ENCODE measurements at places on chromosomes 2 and 18.

DNA sequence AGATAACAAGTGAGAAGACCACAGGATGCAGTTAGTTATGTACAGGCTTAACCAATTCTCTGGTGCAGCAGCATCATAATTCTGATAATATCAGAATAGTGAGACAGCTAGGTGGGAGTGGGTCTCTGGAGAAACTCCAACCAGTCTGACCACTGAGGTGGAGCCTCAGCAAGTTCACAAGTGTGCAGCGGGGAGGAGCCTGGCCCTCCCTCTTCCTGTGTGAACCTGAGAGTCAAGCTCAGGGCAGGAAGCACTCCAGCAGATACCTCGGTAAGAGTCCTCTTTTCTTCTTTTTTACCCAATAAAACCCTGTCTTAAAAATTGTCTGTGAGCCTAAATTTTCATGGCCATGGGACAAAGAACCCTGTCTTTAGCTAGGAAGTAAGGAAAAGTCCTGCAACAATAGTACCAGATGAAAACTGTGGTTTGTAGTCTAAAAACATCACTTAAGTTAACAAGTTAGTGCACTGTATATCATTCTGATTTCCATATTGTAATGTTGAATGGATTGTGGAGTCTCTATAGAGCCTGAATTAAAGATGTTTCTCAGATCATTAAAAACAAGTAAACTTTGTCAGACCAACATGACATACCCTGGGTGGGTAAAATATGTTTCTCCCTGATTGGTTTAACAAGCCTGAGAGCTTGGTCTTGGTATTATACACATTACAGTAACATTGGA, 370.8 kb downstream of the TMEM182 start:
- no peak for DNase-seq

DNA sequence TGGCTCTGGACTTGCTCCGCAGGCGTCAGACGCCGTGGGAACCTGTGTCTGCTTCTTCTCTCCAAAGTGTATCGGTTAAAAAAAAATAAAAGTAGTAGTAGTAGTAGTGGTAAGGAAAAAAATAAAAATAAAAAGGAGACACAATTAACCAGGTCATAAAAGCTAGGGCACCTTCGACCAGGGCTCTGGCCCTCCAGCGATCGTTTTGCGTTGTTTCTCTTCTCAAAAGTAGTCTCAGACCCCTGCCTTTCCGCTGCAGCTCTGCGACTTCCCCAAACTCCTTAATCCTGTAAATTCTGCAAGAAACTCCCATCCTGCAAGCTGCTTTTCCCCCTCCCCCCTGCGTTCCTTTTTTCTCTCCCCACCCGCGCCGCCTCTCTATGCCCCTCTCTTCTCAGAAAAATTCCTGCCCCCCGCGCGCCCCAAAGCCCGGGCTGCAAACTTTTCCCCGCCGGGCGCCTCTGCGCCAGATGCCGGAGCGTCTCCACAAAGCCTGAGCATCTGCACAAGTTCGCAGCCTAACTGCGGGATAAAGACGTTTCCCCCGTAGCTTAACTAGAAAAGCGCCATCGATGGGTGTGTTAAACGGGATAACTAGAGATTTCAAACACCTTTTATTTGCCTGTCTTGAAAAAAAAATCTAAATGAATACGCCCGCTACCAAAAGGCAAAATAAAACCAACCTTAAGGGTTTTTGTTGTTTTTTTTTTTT, 1.8 kb upstream of the SALL3 start:
- peak; percentile 32 for DNase-seq

DNA sequence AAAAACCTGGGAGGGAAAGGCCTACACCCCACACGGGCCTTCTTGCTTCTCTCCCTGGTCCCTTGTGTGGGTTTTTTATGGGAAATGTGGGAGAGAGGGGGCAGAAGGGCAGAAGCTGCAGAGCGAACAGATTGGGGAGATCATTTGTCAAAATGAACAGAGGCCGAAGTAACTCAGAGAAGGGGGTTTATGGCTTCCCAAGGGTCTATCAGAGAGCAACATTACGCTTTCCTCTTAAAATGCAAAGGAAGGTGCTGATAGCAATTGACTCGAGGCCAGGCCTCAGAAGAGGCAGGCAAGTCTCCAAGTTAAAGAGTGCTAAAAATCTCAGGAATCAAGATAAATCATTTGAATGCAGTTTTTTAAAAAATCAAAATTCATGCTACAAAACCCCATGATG, 101.5 kb downstream of the SGPP2 start:
- no peak for DNase-seq

GRCh38 chr2:76501641-76502040, 790.9 kb upstream of the GCFC2 start:
- no peak for DNase-seq

GRCh38 chr2:226420646-226421045, 379.0 kb downstream of the IRS1 start:
- DNase-seq: no peak

- DNase-seq: no peak
These were observed 252.2 kb downstream of the KLHL29 start for GRCh38 chr2:23637011-23637778.

GRCh38 chr2:226904592-226904991, 68.7 kb downstream of the RHBDD1 start:
- DNase-seq: no peak

GRCh38 chr2:118320658-118321057, 232.4 kb downstream of the INSIG2 start:
- no peak for DNase-seq

DNA sequence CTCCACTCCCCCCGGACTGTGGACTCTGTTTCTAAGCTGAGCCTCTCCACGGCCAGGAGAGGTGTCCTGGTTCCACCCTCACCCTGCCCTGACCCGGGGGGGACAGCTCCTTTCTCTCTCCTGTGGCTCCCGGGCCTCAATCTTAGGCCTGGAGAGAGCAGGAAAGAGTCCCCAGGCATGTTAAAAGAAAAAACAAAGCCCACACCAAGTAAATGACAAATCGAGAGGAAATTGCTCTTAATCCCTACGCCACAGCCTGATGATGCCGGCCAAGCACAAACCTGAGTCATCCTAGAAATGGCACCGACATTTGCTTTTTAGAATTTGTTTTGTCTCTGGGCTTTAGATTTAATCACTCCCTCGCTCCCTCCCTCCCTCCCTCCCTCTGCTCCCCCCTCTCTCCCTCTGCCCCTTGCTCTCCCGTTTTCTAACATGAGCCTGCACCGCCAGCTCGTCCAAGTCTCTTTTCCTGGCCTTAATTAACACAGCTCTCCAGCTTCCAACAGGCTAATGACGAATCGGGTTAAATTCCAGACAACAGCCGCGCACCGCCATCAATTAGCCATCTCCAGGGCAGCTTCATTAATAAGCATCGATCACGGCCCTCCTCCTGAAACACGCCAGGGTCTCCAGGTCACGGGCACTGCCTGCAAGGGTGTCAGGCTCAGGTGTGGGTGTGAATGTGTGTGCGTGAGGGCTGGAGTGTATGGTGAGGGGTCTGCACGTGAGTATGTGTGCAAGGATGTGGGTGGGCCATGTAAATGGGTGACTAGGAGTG, 230.8 kb downstream of the CELF4 start:
- DNase-seq: no peak

- DNase-seq: no peak
These were observed 46.6 kb downstream of the HDLBP start for GRCh38 chr2:241268716-241269445.

- DNase-seq: no peak
These were observed 41.0 kb downstream of the PIK3C3 start for GRCh38 chr18:41996020-41996419.

DNA sequence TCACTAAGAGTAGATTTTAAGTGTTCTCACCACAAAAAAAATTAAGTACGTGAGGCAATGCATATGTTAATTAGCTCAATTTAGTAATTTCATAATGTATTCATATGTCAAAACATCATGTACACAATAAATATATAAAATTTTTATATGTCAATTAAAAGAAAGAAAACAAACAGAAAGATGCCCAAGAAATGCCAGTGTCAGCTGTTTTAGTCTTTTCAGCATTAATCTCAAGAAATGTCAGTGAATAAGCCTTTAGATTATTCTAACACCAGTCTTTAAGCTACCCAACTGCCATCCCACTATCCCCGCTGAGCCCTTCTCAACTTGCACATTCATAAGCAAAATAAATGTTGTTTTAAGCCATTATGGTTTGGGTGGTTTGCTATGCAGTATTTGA, 76.5 kb downstream of the C1D start:
- DNase-seq: no peak

GRCh38 chr2:48844417-48845155, 89.1 kb upstream of the LHCGR start:
- no peak for DNase-seq

DNA sequence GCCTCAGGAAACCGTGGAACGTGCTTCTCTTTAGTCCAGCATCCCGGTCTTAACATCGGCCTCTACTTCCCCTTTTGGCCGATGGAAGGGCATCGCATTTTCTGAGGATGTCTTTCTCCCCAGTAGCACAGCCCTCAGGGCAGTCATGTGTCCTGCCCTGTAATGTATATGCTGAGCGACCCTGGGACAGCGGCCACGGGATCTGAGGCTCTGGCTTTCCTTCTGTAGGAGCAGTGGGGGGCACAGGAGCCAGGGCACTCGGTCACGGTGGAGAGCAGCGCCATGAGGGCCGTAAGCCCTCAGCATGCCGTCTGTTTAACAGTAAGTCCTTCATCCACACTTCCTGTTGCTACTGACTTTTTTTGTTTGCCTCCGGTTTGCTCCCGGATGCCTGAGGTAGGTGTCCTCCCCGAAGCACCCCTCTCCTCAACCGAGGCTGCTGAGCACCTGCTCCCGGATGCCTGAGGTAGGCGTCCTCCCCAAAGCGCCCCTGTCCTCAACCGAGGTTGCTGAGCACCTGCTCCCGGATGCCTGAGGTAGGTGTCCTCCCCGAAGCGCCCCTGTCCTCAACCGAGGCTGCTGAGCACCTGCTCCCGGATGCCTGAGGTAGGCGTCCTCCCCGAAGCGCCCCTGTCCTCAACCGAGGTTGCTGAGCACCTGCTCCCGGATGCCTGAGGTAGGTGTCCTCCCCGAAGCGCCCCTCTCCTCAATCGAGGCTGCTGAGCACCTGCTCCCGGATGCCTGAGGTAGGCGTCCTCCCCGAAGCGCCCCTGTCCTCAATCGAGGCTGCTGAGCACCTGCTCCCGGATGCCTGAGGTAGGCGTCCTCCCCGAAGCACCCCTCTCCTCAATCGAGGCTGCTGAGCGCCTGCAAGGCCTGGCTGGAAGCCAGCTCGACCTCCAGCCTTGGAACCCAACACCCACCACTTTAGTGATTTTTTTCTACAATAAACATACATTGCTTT, 169.3 kb downstream of the HDAC4 start:
- no peak for DNase-seq

DNA sequence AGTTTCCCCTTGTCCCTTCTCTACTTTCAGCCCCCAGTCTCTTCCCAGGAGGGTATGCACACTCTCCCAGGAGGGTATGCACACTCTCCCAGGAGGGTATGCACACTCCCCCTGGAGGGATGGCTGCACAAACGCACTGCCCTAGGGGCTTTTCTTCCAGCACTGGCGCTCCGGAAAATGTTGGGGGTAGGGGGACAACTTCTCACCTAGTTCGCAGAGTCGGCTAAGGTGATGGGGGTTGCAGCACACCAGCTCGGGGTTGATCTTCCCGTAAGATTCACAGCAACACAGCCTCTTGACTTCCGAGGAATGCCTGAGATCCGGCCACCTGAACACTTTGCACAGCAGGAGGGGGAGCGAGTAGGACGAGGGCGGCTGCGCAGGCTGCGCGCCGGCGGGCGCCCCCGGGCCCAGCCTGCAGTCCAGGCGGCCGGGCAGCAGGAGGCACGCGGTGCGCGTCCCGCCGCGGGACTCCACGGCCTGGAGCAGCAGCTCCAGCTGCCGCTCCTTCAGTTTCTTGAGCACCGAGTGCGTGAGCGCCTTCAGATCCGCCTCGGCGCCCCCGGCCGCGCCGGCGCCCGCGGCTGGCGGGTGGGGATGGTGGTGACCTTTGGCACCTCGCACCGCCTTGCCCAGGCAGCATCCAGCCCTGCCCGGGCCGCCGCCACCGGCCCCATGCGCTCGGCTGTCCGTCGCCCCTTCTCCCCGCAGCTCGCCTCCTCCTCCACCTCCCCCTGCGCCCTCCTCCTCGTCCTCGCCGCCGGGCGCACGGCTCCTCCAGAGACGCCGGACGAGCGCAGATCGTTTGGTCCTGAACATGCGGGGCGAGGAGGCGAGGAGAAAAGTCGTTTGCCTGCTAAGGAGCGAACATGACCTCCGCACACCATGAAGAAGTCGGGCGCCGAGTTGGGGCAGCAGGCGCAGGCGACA, 894 bp downstream of the SMAD7 start:
- DNase-seq: peak; percentile 72

- DNase-seq: no peak
These were observed 110.3 kb upstream of the SH3BP4 start for GRCh38 chr2:234841321-234842015.

GRCh38 chr2:128041561-128041960, 13.7 kb upstream of the SAP130 start:
- no peak for DNase-seq

DNA sequence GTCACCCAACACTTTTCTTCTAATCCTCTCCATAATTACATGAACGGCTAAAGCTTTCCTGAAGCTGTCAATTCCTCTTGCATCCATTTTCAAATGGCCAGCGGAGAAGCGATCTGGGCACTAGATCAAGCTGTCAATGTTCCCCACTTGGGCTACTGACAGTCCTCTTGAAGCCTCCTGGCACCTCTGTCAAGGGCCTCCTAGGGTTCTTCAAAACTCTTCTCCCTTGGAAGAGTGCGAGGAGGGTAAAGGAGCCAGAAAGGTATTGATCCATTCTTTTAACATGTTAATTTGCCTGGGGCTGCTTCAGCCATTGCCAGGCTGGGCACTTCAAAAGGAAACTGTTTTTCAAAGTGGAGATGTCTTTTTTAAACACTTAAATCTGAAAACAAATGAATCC, 19.8 kb downstream of the EPHA4 start:
- DNase-seq: no peak
